Vagina (tissue), 2 donors: ENCODE measurements at places on chromosomes 3 and 15.

DNA sequence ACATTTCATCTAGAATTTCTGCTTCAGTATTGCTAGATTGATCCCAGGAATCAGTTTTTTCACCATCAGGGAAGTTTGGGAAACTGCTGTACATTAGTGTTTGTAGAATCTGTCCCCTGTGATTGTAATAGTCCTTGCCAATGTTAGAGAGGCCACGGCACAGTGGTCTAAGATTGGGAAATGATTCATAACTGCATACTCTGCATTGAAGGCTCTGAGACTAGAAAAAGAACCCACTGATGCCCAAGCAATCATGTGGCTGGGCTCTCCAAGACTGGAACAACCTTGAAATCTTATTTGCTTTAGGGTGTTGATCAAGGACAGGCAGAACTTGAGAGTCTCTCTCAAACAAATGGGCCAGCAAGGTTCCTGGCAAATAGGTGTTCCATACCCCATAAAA lies 245.6 kb upstream of the LRTM1 start:
- no peaks in the 10 kb centered on the region for H3K36me3 ChIP-seq
- H3K27me3 ChIP-seq: no peaks in the 10 kb centered on the region
- no peak overlapping the region for H3K27ac ChIP-seq
- no peak overlapping the region for H3K4me3 ChIP-seq
- no peak for DNase-seq

DNA sequence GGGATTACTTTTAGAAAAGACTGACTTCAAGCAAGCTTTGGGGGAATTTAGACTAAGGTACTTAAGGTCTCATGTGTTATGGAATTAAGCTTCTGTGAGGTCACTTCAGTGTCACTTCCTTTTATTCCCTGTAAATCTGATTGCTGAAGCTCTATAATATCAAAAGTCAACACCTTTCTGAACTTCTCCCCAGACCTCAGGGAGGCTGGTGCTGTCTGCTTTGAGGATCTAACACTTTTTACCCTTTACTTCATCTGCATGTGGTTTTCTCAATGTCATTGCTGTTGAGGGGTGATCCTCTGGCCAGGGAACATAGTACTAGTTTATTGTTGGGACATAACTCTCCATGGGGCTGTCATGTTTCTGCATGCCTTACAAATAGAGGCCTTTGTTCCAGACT lies 41.8 kb upstream of the RASGRF1 start:
- DNase-seq: no peak
- no peak overlapping the region for H3K4me3 ChIP-seq
- no peak overlapping the region for H3K27ac ChIP-seq
- H3K27me3 ChIP-seq: no peaks in the 10 kb centered on the region

DNA sequence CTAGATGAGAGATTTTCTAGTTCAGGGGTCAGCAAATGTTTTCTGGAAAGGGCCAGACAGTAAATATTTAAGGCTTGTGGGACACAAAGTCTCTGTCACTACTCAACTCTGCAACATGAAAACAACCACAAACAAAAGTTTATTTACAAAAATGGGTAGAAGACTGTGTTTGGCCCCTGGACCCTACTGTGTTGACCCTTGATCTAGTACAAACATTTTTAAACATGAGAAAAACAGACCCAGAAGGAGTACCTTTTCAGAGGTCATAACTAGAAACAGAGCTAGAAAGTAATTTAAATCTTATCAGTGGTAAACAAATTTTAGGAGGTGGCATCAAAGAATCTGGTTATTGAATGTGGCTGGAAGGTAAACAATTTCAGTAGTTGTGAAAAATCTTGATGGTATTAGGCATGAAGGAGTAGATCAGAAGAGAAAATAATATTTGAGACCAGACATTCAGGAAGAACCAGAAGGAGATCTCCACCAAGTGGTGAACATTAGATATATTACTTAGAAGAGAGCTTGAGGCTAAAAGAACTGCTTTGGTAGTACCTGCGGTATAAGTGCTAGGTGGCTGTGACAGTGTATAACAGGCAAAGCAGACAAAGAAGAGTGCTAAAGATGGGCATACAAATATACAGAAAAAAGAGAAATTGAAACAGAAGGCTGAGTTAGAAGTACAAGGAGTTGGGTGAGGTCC lies 101.7 kb downstream of the NR1I2 start:
- no peak for DNase-seq
- no peak overlapping the region for H3K27ac ChIP-seq
- no peaks in the 10 kb centered on the region for H3K27me3 ChIP-seq
- no peaks in the 10 kb centered on the region for H3K4me1 ChIP-seq

- H3K4me3 ChIP-seq: no peak overlapping the region
- no peak overlapping the region for H3K27ac ChIP-seq
- peaks cover 22% of the 10 kb centered on the region for H3K4me1 ChIP-seq
- no peaks in the 10 kb centered on the region for H3K36me3 ChIP-seq
These were observed 160.5 kb upstream of the CCDC54 start for GRCh38 chr3:107216711-107217110.

DNA sequence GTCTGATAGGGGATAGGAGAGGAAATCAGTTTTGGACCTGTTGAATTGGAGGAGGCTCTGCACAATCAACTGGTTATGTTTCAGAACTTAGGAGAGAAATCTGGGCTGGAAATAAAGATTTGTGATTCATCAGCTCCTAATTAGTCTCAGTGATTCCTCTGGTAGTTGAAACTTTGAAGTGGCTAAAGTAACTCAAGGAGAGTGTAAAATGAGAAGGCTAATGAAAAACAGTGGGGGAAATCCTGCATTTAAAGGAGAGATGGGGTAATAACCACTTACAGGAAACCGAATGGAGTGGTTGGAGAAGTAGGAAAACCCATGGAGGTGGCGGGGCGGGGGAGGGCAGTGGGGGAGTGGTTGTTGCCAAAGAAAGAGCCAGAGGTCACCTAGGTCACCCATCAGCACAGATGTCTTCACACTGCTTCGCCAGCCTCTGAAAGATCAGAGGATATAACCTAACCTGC lies 32.6 kb downstream of the MAP2K5 start:
- H3K27ac ChIP-seq: no peak overlapping the region
- no peak for DNase-seq
- H3K4me1 ChIP-seq: no peaks in the 10 kb centered on the region
- H3K36me3 ChIP-seq: no peaks in the 10 kb centered on the region

GRCh38 chr15:52483707-52484106 lies 45.0 kb downstream of the MYO5A start:
- no peaks in the 10 kb centered on the region for H3K27me3 ChIP-seq
- peaks cover 37% of the 10 kb centered on the region for H3K4me1 ChIP-seq
- no peak for DNase-seq

GRCh38 chr15:90309020-90309419 lies 43.1 kb upstream of the ZNF774 start:
- DNase-seq: no peak
- peaks cover 8% of the 10 kb centered on the region for H3K4me1 ChIP-seq
- no peak overlapping the region for H3K27ac ChIP-seq
- no peaks in the 10 kb centered on the region for H3K27me3 ChIP-seq
- H3K4me3 ChIP-seq: no peak overlapping the region
- no peaks in the 10 kb centered on the region for H3K36me3 ChIP-seq

DNA sequence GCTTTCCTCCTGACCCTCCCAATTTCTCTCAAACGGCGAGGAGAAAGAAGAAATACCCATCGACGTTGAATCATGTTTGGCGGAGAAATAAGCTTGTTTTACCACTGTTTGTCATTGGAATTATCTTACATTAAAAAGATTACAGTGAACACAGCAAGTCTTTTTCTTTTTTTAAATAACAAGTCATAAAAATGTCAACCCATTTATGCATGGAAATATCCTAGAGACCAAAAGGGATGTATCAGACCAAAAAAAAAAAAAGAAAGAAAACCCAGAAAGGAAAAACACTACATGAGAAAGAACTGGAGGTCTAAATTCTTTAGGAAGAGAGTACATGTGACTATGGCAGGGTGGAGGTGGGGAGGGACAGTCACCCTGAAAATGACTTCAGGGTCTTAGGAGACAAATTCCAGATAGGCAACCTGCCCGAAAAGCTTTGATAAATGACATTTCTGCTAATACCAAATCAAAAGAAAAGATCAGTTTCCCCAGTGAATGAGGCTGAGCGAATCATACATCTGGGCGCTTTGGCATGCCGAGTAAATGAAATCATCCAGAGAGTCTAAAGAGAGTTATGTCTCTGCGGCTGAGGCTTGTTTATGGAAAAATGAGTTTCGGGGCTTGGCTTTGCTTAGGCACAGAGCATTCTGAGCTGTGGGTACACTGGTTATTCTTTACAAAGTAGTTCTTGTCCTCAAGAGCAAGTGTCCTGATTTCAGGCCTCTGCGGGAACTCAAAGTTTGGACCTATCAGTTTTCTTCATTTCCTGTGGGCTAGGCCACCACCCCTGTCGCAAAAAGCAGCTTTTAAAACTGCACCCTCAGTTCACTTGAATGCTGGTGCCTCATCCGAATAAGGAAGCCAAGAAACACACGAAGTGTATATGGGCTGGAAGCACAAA lies 110.1 kb upstream of the TGFBR2 start:
- DNase-seq: no peak
- H3K4me3 ChIP-seq: no peak overlapping the region
- no peaks in the 10 kb centered on the region for H3K36me3 ChIP-seq
- peak overlapping the region; percentile 82 for H3K27ac ChIP-seq

- H3K4me3 ChIP-seq: no peak overlapping the region
- no peak overlapping the region for H3K27ac ChIP-seq
- no peaks in the 10 kb centered on the region for H3K27me3 ChIP-seq
- no peaks in the 10 kb centered on the region for H3K36me3 ChIP-seq
- no peaks in the 10 kb centered on the region for H3K4me1 ChIP-seq
- DNase-seq: no peak
These were observed 35.2 kb downstream of the RAB6B start for GRCh38 chr3:133860519-133860918.

DNA sequence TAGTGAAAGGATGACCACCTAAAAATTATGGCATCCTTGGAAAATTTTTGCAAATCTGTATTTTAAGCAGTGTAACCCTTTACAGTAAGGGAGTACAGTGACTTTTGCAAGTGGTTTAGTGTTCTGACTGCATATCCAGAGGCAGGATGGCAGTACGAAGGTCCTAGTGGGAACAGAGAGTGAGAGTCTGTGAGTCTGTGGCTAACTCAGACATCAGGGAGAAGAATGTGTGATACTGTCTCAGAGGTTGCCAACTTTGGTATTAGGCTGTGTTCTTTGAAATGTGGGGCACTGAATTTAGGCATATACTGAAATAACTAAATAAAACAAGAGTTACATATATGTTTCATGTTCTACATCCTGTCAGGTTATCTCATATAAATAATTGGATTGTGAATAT lies 25.7 kb downstream of the PRKCI start:
- DNase-seq: no peak
- H3K4me1 ChIP-seq: no peaks in the 10 kb centered on the region
- no peak overlapping the region for H3K4me3 ChIP-seq

- no peaks in the 10 kb centered on the region for H3K4me1 ChIP-seq
- no peak overlapping the region for H3K4me3 ChIP-seq
- no peaks in the 10 kb centered on the region for H3K27me3 ChIP-seq
- H3K36me3 ChIP-seq: no peaks in the 10 kb centered on the region
- no peak overlapping the region for H3K27ac ChIP-seq
- DNase-seq: no peak
These were observed 4.3 kb downstream of the SLC51A start for GRCh38 chr3:196220587-196220986.

DNA sequence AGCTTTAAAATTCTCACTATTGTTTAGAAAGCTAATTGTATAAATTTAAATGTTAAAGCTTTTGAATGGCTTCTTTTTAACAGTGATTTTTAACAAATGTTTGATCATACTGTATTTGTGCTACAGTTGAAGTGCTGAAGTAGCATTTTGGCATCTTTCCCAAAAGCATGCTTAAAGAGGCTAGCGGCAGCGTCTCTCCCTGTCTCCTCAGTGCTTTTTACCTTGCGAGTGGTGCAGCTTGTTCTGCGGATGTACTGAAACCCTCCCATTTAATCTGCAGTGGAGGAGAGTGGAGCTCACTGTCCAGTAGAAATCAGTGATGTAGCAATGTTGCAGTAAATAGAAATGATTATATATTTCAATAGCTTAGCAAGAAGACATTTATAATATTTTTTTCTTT lies 43.7 kb downstream of the LRRC49 start:
- H3K36me3 ChIP-seq: no peaks in the 10 kb centered on the region
- no peak overlapping the region for H3K4me3 ChIP-seq
- H3K27ac ChIP-seq: no peak overlapping the region
- H3K27me3 ChIP-seq: no peaks in the 10 kb centered on the region
- no peaks in the 10 kb centered on the region for H3K4me1 ChIP-seq

DNA sequence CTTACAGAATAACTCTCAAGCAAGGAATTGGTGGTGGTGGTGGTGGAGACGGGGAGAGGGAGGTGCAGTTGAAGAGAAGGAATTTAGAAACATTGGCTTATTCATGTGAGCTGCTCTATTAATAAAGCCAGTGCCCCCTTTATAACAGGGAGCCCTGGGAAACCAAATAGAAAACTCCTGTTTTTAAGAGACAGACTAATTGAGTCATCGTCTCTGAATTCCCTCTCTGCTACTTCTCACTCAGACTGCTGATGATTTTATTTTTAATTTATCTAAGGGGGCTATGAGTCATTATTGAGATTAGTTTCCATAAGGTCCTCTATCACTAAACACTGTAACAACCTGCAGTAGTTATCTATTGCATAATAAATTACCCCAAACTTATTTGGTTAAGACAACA lies 145.9 kb upstream of the GALNT15 start:
- H3K27ac ChIP-seq: no peak overlapping the region
- no peak for DNase-seq
- no peaks in the 10 kb centered on the region for H3K4me1 ChIP-seq
- H3K36me3 ChIP-seq: no peaks in the 10 kb centered on the region

GRCh38 chr3:64728994-64729393 lies 41.2 kb upstream of the ADAMTS9 start:
- no peak for DNase-seq
- H3K4me1 ChIP-seq: no peaks in the 10 kb centered on the region
- no peak overlapping the region for H3K27ac ChIP-seq
- H3K4me3 ChIP-seq: no peak overlapping the region

- H3K27me3 ChIP-seq: no peaks in the 10 kb centered on the region
- H3K4me1 ChIP-seq: no peaks in the 10 kb centered on the region
- H3K4me3 ChIP-seq: no peak overlapping the region
- H3K27ac ChIP-seq: no peak overlapping the region
These were observed 79.3 kb upstream of the OXTR start for GRCh38 chr3:8848696-8849131.

GRCh38 chr15:70562906-70563305 lies 200.5 kb downstream of the UACA start:
- peaks cover 12% of the 10 kb centered on the region for H3K4me1 ChIP-seq
- no peaks in the 10 kb centered on the region for H3K36me3 ChIP-seq
- no peaks in the 10 kb centered on the region for H3K27me3 ChIP-seq
- no peak overlapping the region for H3K4me3 ChIP-seq
- peak; percentile 40 for DNase-seq

- H3K27me3 ChIP-seq: no peaks in the 10 kb centered on the region
- H3K27ac ChIP-seq: no peak overlapping the region
- no peak for DNase-seq
These were observed 51.4 kb downstream of the PLAAT1 start for GRCh38 chr3:193292386-193292785.
